Astrocyte of the cerebellum (primary cell): ENCODE measurements at places on chromosomes 5 and 9.
A peak's percentile ranks its signal among the peaks of the same experiment; 100 is the strongest.

GRCh38 chr9:98199388-98200033 lies 7.1 kb upstream of the CORO2A start:
- no peak for DNase-seq

GRCh38 chr5:124253203-124253810 lies 493.1 kb downstream of the ZNF608 start:
- DNase-seq, result no peak

DNA sequence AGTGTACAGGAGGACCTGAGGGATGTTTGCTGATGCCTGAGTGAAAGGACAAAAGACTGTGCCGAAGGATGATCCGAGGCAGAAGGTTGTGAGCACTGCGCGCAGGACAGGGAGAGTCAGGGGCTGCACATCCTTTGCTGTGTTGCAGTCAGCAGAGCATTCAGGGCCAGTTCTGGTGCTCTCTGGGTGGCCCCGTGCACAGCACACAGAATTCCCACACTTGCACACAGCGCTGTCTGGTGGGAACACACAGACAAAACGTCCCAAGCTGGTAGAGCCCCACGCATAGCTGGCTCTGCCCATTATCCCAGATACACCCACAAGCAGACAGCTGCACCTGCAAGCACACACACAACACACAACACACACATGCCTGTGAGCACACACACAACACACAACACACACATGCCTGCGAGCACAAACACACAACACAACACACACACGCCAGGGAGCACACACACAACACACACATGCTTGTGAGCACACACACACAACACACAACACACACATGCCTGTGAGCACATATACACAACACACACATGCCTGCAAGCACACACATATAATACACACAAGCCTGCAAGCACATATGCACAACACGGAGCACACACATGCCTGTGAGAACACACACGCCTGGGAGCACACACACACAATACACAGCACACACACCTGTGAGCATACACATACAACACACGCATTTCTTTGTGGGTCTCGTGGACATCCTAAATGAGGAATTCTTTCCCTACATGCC lies 74.4 kb downstream of the FGF18 start:
- no peak for DNase-seq

DNA sequence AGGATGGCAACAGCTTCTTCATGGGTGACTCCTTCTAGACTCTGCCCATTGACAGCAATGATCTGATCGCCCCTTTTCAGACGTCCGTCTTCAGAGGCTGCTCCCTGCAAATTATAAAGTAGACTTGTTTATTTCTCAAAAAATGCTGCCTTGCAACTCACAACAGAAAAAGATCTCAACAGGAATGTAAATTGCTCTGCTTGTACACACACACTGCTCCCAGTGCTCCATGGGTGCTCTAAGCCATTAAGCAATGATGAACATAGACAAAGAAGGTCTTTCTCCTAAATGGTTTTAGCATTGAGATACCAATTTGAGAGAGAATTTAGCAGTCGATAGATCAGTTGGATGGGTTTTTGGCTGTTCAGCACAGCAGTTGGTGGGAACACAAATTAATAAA lies 172.5 kb downstream of the MPDZ start:
- no peak for DNase-seq

DNA sequence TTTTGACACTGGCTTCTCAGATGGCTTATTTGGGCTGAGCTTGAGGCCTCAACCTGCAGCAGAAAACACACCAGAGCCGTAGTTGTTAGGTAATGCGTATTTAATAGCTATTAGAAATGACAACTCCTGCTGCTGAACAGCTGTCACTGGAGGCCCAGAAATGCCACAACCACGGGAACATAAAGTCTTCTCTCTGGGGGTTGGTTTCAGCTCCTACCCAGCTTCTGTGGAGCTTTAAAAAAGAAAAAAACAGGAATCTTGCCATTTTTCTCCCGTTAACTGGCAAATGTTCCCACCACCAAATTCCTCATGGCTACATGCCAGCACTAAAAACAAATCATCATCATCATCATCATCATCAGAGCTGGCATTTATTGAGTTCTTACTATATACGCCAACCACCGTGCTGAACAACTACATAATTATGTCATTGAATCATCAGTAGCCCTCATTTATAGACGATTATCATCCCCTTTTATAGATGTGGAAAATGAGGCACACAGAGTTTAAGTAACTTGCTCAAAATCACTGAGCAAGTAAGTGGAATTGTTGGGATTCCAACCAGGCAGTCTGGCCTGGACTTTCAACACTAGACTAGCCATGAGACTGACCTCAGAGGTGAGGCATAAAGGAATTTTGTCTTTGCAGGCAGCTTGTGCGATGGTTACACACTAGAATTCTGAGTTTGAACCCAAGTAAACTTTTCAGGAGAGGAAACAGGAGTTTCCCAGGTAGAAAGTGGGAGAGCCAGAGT lies 185.3 kb upstream of the WWC1 start:
- no peak for DNase-seq

GRCh38 chr5:65262096-65262495 lies 219.6 kb downstream of the ADAMTS6 start:
- DNase-seq, result no peak

GRCh38 chr9:11686733-11687132 lies 1006.5 kb upstream of the TYRP1 start:
- no peak for DNase-seq

- no peak for DNase-seq
These were observed 53.9 kb downstream of the TTLL11 start for GRCh38 chr9:122039234-122039633.

DNA sequence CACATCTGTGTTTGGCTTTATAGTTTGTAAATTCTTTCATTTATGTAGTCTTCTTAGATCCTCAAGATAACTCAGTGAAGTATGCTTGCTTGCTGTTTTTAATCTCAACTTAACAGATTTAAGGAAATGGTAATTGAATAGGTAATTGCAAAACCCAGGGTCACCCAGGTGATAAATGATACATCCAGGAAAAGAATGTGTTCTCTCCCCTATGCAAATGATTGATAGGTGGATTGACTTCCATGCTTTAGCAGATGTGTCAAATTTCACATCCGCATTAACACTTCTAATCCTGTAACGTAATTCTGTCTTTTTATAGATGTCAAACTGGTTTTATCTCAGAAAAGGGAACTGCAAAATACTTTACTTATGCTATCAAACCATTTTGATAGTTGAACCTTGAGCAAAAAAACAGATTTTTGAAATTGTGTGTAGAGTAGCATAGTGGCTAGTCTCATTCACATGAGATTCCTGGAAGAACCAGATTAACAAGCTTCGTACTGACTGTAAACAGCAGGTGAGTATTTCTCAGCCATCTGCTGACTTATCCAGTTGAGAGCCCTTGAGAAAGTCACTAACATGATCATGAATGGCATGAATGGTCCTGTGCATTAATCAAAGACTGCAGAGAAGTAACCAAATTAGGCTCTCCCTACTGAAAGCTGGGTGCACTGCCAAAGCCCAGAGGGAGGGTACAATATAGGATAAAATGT lies 86.7 kb upstream of the PAM start:
- DNase-seq, result no peak

- DNase-seq, result no peak
These were observed 3.9 kb downstream of the ALAD start for GRCh38 chr9:113397203-113397631.

GRCh38 chr9:17509701-17510100 lies 69.2 kb upstream of the SH3GL2 start:
- DNase-seq, result no peak

DNA sequence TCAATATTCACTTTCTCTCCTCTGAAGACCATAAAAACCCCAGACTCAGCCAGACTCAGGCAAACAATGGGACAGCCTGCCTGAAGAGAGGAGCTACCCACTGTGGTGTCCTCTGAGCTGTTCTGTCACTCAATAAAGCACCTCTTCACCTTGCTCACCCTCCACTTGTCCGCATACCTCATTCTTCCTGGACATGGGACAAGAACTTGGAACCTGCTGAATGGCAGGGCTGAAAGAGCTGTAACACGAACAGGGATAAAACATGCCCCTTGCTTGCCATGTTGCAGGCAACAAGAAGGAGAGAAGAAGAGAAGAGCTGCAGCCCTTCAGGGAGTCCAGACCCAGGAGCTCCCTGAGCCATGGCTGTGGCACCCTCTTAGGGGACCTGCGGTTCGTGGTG lies 86.8 kb upstream of the SEMA6A start:
- no peak for DNase-seq

DNA sequence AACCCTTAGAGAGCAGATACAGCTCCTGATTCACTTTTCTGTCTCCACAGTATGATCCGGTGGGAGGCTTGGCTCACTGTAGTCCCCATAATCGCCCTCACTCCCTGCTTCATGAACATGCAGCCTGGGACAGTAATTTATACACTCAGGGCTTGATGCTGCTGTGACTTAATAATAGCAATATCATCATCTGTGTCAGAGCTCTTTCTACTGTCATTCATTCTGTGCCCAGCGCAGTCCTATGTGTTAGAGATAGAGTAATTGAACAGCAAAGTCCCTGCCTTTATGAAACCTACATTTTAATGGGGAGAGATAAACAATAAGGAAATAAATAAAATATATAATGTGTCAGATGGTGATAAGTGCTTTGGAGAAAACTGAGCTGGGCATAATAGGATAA lies 2.8 kb upstream of the HEMGN start:
- no peak for DNase-seq

DNA sequence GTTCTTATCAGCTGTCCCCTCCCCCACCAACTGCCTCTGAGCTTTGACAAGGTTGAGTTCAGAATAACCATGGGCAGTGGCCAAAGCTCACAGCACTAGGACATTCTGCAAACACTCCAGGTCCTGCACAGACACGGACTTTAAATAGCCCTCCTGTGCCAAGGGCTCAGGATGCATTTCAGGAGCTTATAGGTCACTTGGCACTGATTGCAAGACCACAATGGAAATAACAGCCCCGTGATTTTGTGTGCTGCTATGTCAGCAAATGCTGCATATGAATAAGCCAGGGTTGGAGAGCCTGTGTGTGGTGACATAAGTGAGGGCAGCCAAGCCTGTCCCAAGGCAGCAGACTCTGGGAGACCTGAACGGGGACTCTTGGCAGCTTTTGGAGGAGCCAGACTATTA lies 150.7 kb downstream of the DMRT2 start:
- no peak for DNase-seq

GRCh38 chr5:148768806-148769415 lies 57.5 kb upstream of the ADRB2 start:
- no peak for DNase-seq

DNA sequence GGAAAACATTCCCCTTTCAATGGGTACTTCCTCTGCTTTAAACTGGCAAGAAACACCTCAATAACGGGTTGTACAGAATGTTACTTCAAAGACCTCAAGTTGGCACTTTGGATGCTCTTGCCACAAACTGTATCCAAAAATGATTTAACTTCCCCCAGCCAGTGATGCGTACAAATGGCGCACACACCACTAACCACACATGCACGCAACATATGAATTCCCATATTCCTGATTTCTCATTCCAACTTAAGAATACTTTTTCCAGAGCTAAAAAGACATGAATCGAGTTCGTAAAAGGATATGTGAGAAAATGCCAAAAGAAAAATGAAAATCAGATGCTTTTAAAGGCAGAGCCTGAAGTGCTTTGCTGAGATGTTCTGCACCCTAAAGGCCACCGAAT lies 388.0 kb upstream of the PIK3R1 start:
- DNase-seq, result no peak

- DNase-seq, result no peak
These were observed 108.0 kb upstream of the RAD23B start for GRCh38 chr9:107175041-107175440.

DNA sequence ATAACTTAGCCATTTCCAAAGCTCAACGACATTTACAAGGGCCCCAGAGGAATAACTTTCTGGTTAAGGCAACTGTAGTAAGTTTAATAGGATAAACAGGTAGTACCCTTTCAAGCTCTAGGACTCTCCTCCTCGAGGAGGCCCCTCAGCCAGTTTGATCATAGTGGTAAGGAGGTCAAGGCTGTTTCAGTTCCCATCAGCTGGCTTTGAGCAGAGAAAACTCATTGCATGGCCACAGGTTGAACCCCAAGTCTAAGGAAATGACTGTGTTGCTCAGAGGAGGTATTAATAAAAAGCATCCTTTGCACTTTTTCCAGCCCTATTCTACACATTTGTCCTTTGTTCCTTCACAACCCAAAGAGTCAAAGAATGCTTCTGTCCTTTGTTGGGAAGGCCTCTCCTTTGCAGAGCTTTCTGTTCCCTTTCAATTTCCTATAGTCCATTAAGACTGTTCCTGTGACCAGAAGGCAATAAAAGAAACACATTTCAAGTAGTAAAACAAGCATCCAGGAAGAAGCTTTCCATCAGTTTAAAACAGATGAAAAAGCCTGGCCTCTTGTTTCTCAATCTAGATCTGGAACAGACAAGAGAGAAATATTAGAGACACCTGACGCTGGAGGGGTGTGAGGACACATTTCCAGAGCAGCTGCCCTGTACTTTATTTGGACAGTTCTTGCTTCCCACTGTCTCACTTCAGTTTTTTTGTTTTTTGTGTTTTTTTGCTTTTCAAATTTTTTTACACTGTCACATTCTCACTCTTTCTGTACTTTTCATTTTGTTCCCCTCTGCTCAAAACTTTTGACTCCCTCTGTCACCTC lies 54.1 kb downstream of the PRRC1 start:
- no peak for DNase-seq

- DNase-seq, result no peak
These were observed 86.8 kb downstream of the LHX2 start for GRCh38 chr9:124098141-124098905.

GRCh38 chr5:143886651-143887638 lies 75.0 kb downstream of the HMHB1 start:
- peak; percentile 53 for DNase-seq

DNA sequence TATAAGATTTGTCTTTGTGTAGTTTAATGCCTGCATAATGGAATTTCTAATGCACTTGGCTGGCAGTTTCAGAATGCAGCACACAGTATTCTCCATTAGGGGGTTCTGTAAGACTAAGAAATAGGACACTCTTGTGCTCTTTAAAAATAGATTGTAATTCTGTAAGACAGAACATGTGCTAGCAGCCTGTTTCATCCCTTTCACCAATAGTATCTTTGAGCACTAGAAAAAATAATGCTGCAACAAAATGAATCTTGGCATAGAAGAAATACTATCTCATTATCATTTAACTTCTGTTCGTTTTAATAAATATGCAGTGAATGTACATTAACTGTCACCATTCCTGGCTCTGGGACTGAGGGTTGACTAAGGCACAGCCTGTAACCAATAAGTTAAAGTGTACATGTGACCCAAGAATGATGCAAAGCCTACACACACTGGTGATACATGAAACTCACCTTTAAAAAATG lies 23.8 kb upstream of the ZNF622 start:
- DNase-seq, result peak; percentile 39

- DNase-seq, result no peak
These were observed 866 bp upstream of the SEMA6A start for GRCh38 chr5:116575326-116576052.

DNA sequence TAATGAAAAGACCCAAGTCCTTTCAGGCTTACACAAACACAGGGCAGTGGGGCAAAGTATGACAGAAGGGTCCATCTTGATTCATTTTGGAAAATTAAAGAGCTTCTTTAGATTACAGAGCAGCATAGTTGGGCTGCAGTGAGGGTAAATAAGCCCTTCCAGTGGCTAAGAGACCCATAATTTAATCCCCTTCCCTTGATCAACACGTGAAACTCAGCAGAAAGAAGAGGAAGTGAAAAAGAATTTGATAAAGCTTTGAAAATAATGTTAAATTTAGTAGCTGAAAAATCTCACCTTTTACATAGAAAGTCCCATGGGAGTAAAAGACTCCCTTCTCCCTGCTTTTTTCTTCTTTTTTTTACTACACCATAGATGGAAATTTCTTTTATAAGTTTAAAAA lies 87.6 kb downstream of the FREM1 start:
- DNase-seq, result no peak
